Peyer's patch (tissue), 4 donors: ENCODE measurements at places on chromosomes 12 and 14. TPM values are rescaled to one million over a fixed set of nuclear protein-coding genes. Genes with fewer than 3 reads are reported as not detected.

CELA1 gene
- not detected for total RNA-seq

ABCC9 gene
- total RNA-seq: 8.0 TPM

CMKLR1 gene
- total RNA-seq: 6.3 TPM

MTRFR gene
- total RNA-seq: 15.2 TPM

VPS29 gene
- 97.9 TPM for total RNA-seq

SLC38A2 gene
- 109 TPM for total RNA-seq

HOXC9 gene
- total RNA-seq: not detected

TTC8 gene
- total RNA-seq: 12.4 TPM

KLHL33 gene
- not detected for total RNA-seq

KLRD1 gene
- total RNA-seq: 7.9 TPM

KLHDC1 gene
- total RNA-seq: 2.3 TPM

LTBP2 gene
- total RNA-seq: 20.2 TPM

FLVCR2 gene
- total RNA-seq: 14.9 TPM

ADGRD1 gene
- total RNA-seq: 28.5 TPM

SPIC gene
- not detected for total RNA-seq

SMAGP gene
- 41.3 TPM for total RNA-seq

IFT43 gene
- total RNA-seq: 23.9 TPM

CCDC77 gene
- total RNA-seq: 4.5 TPM

LIN7A gene
- total RNA-seq: 28.2 TPM
